ENCODE measurements at places on chromosomes 13 and 19.

DNA sequence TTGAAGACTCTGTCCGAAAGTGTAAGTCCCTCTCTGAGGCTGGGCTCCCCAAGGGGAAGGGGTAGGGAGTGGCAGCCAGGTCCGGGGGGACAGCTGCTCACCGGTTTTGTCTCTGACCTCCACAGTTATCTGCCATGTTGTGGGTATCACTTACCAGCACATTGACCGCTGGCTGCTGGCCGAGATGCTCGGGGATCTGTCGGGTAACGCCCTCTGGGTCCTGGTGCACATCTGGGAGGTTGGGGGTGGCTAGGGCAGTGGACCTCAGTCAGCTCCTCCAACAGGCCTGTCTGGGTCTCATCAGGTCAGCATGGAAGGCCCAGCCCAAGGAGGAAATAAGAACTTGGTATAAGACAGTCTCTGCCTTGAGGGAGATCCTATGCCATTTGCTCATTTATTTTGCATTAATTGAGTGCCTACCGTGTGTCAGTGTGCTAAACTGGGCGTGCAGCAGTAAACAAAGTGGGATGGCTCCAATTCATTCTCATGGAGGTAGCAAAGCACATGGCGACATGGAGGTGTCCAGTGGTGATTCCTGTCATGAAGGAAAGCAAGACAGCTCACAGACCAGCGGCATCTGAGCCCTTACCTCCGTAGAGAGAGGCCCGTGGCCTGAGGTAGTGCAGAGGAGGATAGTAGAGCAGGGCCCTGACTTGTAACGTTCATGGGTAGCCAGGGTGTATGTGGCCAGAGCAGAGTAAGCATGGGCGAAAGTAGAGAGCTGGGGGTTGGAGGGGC is 13.7 kb downstream of the EIF3K start:
- no peak for DNase-seq

DNA sequence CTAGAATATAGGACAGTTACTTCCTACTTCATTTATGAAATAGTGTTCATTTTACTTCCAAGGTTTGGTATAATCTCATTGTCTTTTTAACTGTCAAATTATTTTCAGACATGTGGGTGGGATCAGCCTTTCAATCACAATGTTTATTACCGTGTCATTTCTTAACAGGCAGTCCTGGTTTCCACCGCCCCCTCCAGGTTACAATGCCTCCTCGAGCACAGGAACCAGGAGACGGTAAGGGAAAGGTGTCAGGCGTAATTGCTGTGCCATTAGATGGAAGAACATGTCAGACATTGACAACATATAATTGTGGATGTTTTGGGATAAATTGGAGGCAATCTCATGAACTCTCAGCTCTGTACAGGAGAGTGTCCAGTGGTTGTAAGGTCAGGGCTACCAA is 36.5 kb downstream of the SCEL start:
- DNase-seq = no peak

DNA sequence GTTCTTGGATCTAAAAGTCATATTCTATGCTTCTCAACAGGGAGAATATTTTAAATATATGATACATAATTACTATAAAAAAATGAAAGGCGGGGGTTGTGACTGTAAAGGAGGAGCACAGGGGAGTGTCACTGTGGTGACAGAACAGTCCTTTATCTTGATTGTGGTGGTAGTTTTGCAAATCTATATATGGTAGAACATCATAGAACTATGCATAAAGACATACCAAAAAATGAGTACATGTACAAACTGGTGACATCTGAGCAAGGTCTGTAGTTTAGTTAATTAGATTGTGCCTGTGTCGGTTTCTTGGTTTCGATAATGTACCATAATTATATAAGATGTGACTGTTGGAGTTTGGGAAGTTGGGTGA is 38.7 kb upstream of the GARRE1 start:
- DNase-seq = no peak

- no peak for DNase-seq
Observed at GRCh38 chr19:38044267-38045111, 137.5 kb downstream of the SIPA1L3 start.

DNA sequence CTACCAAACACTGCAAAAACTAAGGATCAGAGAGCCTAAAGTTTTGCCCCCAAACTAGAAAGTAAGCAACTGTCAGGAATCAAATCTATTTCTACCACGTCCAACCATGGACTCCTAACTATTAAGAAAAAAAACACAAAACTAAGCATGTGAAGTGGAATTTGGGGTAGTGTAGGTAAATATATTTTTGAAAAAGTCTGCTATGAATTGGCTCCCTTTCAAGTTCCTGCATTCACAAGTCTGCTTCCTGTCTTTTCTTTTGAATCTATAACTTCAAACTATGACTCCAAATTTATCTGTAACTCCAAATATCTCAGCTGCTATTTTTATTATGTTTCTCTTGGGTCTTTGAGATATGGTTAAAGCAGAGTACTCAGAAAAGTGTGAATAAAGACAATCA is 47.0 kb downstream of the PCDH9 start:
- DNase-seq = no peak

DNA sequence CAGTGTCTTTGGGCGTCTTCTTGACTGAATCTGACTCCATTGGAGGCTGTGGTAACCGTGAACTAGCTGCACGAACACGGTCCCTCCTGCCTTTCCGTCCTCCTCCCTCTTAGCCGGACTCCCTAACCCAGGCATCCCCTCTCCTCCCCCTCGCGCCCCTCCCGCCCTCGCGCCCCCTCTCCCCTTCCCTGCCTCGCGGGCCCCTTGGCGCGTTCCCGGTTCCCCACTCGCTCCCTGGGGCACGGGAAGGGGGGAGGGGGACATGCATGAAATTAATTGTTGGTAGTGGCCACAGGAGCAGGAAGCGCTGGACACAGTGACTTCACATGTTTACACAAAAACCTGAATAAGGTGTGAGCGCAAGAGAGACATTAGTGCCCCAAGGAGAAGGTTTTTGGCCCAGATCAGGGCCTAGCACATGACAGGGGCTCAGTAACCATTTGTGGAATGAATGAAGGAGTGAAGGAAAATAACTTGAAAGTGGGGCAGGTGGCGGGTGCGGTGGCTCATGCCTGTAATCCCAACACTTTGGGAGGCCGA is 279 bp downstream of the DMRTC2 start:
- no peak for DNase-seq

- no peak for DNase-seq
Observed at GRCh38 chr19:41977916-41978315, 16.1 kb downstream of the ATP1A3 start.

DNA sequence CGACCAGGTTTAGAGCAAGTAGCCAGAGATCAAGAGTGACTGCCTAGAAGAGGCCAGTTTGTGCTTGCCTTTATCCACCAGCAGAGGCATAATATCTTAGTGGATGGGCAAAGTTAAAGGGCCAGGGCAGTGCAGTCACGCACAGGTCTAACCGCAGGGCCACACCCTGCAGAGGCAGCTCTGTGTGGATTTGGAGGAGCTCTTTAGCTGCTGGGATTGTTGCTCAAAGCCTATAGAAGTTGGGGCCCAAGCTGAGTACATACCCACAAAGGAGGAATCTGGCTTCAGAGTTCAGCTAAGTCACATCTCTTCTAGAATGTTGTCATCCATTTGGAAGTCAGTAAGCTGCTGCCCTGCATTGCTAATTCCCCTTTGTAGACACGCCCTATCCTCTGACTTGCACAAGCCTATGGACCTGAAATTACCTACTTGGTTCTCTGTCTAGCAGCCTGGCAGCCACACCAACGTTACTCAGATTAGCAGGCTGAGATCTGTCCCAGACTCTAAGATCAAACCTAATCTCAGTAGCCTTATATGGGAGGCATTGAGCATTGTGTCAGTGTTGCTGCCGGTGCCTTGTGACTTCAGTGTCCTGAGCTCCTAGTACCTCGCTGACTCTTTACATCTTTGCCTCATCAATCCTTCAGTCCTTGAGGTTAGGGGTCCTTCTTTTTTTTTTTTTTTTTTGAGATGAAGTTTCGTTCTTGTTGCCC is 102.9 kb upstream of the STARD13 start:
- DNase-seq = no peak

GRCh38 chr13:38202740-38203139 is 146.9 kb upstream of the UFM1 start:
- DNase-seq = no peak

- no peak for DNase-seq
Observed at GRCh38 chr19:37899966-37900365, 6.4 kb downstream of the WDR87 start.

- no peak for DNase-seq
Observed at GRCh38 chr13:59747529-59747928, 416.2 kb downstream of the DIAPH3 start.

DNA sequence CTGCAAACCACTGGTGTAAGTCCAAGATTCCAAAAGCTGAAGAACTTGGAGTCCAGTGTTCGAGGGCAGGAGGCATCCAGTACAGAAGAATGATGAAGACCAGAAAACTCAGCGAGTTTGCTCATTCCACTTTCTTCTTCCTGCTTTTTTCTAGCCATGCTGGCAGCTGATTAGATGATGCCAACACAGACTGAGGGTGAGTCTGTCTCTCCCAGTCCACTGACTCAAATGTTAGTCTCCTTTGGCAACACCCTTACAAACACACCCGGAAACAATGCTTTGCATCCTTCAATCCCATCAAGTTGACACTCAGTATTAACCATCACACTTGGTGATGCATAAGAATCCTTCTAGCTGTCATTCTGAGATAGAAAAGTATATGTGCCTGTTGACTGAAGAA is 1504.6 kb downstream of the EFNB2 start:
- no peak for DNase-seq

- peak; percentile 46 for DNase-seq
Observed at GRCh38 chr19:45125975-45126493, 33.1 kb downstream of the PPP1R37 start.

- no peak for DNase-seq
Observed at GRCh38 chr19:7905859-7906258, 2.2 kb downstream of the MAP2K7 start.

DNA sequence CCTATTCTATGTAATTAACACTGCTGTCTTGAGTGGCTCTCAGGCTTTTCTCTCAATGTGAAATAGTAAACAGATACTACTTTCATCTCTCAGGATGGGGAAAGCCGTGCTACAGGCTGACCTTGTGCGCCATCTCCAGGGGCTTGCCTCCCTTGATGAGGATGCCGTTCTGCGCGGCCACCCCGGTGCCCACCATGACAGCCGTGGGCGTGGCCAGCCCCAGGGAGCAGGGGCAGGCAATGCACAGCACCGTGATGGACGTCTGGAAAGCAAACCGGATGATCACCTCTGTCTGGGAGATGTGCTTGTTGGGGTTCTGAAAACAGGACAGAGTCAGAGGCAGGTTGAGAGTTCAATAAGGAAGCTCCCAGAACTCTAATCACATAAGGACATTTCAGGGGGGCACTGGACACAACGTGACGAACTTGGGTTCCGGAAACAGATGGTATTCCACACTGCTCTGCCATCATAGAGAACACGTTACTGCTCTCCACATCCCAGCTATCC is 65.0 kb downstream of the ATP7B start:
- no peak for DNase-seq

DNA sequence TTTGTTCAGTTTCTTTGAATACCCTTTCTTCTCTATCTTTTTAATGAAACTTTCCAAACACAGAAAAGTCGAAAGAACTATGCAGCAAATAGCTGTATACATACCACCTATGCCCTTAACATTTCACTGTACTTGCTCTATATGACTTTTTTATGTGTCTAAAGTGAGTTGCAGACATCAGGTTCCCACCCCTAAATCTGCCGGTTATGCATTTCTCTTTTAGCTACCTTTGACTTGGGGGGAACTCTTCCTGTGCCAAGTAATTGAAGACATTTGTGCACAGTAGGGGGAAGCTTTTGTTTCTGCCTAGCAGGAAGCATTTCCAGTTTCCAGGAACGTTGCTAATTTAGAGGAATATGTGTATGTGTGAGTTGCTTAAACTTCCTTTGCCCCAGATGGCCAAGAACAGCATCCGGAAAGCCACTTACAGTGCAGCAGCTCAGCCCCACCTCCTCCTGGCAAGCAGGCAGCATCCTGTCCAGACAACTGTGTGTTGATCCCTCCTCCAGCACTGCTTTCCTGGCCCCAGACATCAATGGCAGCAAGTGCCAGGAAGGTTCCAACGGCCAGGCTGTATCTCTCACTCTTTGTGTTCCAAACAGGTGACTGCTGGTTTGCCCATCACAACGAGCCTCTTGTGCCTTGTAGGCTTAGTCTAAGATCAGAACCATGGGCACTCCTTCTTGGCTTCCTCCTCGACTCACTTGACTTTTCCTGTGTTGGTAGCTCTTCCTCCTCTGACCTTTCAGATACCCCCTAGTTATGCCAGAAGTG is 14.7 kb upstream of the GRAMD1A start:
- no peak for DNase-seq

GRCh38 chr13:74596691-74597090 is 462.5 kb upstream of the KLF12 start:
- DNase-seq = no peak

GRCh38 chr19:52296773-52297600 is at the start of gene ZNF480:
ZNF480 (plus strand) TSS chr19:52297169; CDS start chr19:52300413, 3,244 bp downstream.
- peak; percentile 59 for DNase-seq

DNA sequence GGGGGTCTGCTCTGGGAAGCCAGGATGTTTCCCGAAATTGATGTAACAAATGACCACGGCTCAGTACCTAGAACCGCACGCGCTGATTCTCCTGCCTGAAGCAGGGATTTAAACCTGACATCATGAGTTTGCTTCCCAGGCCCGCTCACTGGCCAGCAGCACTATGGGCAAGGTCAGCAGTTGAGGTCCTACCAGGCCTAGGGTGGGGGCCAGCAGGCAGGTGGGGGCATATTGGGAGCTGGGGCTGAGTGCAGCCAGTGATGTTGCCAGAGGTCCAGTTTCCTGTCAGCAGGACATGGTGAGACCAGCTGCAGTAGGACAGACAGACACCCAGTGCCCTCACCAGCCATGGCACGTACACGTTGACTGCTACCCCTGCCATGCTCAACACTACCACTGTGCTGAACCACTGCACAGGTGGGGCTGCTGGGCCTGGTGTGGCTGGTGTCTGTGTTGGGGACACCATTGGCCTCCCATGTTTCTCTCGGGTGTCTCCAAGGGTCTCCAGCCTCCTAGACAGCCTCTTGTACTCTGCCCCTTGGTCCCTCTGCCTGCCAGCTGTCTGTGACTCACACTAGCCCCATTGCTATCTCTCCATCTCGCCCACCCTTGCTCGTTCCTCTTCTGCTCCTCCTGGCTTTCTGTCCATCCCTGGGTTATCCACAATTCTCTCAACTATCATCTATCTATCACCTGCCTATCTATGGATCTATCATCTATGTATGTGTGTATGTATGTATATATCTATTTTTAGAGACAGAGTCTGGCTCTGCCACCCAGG is 1.1 kb upstream of the C19orf85 start:
- DNase-seq = no peak

GRCh38 chr19:5703819-5704818 is 14.0 kb downstream of the RPL36 start:
- no peak for DNase-seq
